ENCODE measurements at places on chromosomes 7 and 10.

DNA sequence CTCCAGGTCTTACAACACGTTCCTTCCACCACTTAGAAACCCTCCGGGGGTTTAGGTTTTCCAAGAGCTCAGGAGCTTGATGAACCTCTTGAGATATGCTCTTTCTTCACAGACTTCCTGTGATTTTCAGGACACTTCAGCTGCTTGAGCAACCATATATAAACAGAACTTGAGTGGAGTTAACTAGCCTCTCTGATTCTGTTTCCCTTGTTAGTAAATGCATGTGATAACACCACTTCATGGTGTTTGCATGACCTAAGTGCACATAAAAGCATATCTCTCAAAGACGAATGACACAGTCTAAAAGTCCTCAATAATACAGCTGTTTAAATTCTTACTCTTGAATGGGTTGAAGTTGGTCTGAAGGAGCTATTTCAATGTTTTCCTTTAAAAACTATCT, 9.9 kb downstream of the PRR15 start:
- no peak for DNase-seq

DNA sequence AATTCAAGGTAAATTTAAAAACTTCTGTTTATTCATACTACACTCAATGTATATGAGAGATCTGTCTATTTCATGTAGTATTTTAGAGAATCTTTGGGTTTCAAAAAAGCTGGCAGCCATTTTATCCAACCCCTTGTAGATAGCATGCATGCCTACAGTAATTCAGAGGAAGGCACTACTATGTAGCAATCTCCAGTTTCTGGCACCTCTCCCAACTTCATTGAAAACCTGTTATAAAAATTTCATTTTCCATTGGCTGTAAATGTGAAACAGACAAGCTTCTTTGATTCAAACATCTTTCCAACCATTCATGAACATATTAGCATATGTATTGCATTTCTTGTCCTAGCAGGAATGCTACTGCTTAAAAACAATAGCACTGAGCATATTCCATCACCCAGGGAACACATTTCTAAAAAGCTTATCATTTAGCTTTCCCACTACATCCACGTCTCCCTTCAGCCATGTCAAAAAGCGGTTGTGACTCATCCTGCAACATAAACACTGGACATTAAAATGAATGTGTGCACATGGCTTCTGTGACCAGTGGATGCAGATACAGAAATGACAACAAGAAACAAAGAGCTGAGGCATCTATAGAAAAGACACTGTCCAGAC, 330.4 kb upstream of the AOAH start:
- no peak for DNase-seq

DNA sequence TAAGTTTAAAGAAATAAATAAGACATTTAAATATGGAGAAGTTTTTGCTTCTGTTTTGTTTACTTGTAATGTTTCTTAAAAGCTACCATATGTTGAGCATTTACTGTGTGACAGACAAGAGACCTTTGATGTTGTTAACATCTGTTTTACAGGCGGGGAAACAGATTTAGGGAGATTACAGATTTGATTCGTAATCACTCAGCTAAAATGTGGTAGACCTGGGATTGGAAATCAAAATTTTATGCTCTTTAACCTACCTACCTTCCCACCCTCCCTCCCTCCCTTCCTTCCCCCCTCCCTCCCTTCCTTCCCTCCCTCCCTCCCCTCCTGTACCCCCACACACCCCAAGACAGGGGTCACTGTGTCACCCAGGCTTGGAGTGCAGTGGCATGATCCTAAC, 11.7 kb downstream of the LCOR start:
- no peak for DNase-seq

- DNase-seq: no peak
These were observed 12.0 kb upstream of the CRHR2 start for GRCh38 chr7:30694218-30694745.

- DNase-seq: no peak
These were observed 1.1 kb downstream of the MMRN2 start for GRCh38 chr10:86956195-86956847.

- no peak for DNase-seq
These were observed 38.7 kb upstream of the TRIL start for GRCh38 chr7:28996836-28997235.

- DNase-seq: no peak
These were observed 213.0 kb downstream of the BUB3 start for GRCh38 chr10:123367195-123367594.

GRCh38 chr7:84985073-84985784, 201.6 kb downstream of the SEMA3D start:
- no peak for DNase-seq

DNA sequence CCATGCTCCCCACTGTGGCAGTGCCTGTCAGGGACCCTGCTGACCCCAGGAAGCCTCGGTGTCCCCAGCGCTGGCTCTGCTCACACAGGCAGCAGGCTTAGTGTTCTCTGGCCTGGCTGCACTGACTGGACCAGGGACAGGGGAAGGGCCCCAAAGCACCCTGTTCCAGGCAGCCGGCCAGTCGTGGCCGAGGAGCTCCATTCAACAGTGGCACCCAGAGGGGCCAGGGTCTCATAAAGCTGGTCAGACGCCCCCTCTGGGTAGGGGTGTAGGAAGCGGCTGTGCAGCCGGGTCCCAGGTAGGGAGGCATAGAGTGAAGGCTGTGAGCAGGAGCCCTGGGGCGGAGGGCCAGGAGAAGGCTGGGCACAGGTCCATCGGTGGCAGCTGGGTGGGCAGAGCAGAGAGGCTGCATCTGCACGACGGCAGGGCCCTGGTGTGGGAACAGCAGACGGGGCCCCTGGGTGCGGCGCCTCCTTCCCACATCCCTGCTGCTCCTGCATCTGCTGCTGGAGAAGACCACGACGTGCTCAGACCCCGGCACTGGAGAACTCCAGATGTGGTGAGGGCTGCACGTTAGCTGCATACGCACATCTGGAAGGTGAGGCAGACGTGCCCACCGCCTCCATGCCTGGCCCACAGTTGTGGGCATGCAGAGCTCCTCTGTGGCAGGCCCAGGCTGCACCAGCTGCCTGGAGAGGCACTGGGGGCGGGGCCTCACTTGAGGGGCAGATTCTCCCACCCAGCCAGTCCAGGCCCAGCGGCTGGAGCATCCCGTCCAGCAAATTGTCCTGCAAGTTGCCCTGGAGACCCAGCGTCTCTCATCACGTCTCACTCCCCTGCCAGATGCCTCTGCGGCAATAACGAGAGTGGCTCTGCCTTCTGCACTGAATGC, 25.1 kb downstream of the MNX1 start:
- no peak for DNase-seq

GRCh38 chr7:132650498-132650897, 74.2 kb upstream of the PLXNA4 start:
- no peak for DNase-seq

DNA sequence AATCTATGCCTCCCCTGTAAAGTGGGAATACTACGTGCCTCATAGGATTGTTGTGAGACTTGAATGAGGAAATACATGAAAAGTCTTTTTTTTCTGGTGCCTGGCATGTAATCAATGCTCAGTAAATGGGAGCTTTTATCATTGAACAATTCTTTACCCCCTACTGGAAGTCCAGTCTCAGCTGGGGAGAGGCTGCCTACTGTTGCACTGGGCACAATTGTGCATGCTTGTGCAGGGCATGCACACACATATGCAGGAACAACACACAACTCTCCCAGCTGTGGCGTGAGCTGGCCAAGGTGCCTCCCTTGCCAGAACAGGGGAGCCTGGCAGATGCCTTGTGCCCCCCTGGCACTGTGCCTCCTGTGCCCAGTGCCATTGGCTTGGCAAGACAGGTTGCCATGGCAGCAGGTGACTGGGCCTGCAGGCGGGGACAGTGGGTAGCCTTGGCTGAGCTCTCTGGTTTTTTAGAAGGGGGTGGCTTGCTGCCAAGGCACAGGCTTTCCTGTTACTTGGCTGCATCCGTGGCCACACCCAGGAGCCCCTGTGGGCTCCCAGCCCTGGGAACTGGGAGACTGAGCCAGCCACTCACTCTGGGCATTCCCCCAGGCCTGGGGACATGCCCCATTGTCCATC, 16.1 kb upstream of the PALD1 start:
- DNase-seq: no peak

Measured in activated CD4-positive, alpha-beta T cell treated with anti-CD3 and anti-CD28 coated beads, Interleukin-2, amount 50 U/mL, for 48 hours (primary cell).